CD4-positive, alpha-beta T cell treated with Interleukin-15 for 4 hours (primary cell): ENCODE measurements at places on chromosomes 1 and 21.
A peak's percentile ranks its signal among the peaks of the same experiment; 100 is the strongest.

GRCh38 chr1:221035662-221036153, 156.5 kb downstream of the HLX start:
- no peak for DNase-seq

- DNase-seq = no peak
Observed at GRCh38 chr1:235327559-235328270, at the start of gene ARID4B. Gene ARID4B (minus strand): TSS chr1:235328179. CDS start chr1:235326919, 1,260 bp downstream.

- no peak for DNase-seq
Observed at GRCh38 chr1:234724516-234725176, 114.7 kb upstream of the IRF2BP2 start.

DNA sequence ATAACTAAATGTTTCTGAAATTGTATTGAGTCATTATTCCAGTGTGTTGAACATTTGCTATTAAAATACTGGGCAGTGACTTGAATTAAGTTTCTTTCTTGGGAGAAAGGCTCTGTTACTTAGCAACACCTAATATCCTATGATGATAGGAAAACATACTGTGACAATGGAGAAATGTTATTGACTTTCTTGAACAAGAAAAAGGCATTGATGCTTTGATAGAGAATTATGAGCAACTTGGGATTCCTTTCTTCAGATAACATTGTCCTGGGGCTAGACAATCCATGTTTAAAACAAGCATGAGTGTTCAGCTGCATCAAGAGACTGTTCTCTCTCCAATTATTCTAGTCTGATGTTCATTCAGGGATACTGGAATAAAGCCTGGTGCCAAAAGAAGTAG, 215.9 kb upstream of the L1TD1 start:
- DNase-seq = no peak

- no peak for DNase-seq
Observed at GRCh38 chr1:8765198-8765597, 52.2 kb downstream of the RERE start.

- no peak for DNase-seq
Observed at GRCh38 chr1:118338936-118339335, 153.9 kb upstream of the SPAG17 start.

- no peak for DNase-seq
Observed at GRCh38 chr1:104726917-104727316, 977.2 kb downstream of the AMY1C start.

DNA sequence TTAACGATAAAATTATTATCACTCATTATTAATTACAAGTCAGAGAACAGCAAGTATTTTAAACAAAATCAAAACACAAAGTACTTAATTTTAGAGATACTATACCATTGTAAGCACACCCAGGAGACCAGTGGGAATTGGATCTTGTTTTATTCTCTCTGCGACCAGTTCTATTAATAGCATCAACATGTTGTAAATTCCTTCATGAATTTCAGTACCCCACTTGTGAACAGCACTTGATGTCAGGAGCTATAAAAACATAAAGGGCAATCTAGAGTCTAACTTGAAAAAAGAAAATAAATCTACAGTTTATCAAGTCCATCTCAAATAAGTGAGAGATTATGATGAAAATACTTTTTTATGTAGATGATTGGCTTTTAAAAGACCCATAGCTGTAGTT, 42.9 kb downstream of the USP24 start:
- DNase-seq = no peak

GRCh38 chr1:10170239-10170574, 40.2 kb upstream of the KIF1B start:
- peak; percentile 25 for DNase-seq

DNA sequence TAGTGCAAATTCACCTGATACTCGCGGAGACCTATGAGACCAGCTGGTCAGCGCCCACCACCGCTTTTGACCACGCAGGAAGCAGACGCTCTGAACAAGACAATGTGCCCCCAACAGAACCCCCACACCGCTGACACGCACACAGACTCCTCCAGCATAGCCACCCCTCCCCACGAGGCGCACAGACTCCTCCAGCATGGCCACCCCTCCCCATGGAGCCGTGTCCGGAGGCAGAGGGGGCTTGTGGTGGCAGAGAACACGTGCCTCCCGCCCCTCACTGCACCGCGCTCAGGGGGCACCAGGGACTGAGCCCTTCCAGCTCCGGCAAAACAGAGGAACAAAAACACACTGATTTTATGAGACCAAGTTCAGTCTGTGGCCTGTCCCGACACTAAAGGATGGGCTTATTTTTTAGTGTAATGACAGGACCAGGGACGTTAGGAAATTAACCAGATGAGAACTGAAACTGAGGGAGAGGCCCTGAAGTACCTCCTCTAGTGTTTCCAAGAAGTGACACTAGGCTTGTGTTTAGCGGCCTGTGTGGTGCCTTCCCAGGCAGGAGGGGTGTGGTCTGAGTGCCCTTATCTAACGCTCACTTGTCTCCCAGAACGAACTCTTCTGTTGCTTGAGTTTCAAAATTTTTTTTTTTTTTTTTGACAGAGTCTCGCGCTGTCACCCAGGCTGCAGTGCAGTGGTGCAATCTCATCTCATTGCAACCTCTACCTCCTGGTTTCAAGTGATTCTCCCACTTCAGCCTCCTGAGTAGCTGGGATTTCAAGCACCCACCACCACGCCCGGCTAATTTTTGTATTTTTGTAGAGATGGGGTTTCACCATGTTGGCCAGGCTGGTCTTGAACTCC, 10.0 kb upstream of the AGPAT3 start:
- DNase-seq = peak; percentile 15

- no peak for DNase-seq
Observed at GRCh38 chr1:57093122-57093521, 127.3 kb upstream of the C8B start.

- DNase-seq = no peak
Observed at GRCh38 chr1:214277704-214278635, 3.0 kb upstream of the SMYD2 start.

GRCh38 chr1:30271401-30272276, 451.7 kb downstream of the MATN1 start:
- DNase-seq = no peak

- no peak for DNase-seq
Observed at GRCh38 chr1:33151116-33151515, 30.7 kb downstream of the TRIM62 start.

DNA sequence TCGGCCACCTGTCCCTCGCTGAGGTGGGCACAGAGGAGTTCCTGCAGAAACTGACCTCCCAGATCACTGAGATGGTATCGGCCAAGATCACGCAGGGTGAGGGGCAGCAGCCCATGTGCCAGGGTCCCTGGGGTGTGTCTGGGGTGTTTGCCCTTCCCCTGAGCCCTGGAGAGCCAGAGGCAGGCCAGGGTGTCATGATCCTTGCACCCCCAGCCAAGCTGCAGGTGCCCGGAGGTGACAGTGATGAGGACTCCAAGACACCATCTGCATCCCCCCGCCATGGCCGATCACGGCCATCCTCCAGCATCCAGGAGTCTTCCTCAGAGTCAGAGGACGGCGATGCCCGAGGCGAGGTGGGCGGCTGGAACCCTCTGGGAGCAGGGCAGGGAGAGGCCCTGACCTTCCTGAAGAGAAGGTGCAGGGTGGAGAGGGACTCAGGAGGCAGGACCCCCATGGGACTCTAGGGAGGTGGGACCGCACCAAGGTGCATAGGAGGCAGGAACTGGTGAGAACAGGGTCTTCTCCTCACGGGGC, 69.5 kb downstream of the TRIM11 start:
- no peak for DNase-seq

GRCh38 chr1:28313702-28314546, 14.9 kb upstream of the MED18 start:
- no peak for DNase-seq

DNA sequence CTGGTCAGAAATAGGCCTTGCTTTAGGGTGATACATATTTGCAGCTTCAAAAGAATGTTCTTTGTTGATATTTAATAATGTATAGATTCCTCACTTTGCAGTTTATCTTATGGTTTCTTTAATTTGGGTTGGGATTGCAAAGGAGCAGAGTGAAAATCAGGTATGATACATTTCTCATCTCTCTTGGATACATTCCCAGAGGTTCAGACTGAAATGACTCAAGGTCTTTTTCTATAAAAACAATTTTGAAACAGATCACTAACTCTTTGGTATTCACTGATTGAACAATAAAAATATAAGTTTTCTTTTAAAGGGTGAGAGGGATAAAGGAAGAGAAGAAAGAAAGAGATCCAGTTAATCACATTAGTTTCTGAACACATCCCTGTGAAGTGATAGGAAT, 606.5 kb upstream of the CAMK1G start:
- DNase-seq = no peak

DNA sequence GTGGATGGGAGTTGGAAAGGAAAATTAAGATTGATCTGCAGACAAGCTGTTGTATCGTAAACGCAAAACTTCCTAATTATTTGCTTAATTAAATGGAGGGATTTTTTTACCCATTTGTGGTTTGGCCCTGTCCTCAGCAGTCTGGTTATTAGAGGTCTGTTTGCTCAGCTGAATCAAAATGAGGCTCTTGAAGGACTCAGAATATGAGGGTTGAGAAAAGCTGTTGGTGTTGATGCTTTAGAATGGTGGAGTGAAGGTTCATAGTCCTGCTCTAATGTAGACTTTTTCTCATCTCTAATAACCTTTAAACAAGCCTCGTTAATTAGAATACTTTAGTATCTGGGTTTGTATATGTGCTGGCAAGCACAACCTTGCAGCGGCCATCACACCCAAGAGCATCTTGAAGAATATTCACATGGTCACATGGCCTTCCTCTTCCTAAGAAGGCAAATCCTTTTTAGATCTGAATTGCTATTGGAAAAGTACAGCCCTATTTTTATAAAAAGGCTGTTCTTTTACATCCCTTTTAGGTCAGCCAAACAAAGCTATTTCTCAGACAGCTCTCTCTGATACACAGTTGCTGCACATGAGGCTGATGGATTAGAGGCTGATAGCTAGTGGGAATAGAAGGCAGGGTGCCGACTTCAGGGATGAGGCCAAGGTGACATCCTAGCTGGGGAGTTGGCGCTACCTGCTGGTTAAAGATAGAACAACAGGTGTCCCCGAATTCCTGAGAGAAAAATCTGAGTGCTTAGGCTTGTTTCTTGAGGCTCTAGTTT, 53.8 kb downstream of the MACF1 start:
- DNase-seq = peak; percentile 70
